ENCODE measurements at places on chromosomes 4 and X.

DNA sequence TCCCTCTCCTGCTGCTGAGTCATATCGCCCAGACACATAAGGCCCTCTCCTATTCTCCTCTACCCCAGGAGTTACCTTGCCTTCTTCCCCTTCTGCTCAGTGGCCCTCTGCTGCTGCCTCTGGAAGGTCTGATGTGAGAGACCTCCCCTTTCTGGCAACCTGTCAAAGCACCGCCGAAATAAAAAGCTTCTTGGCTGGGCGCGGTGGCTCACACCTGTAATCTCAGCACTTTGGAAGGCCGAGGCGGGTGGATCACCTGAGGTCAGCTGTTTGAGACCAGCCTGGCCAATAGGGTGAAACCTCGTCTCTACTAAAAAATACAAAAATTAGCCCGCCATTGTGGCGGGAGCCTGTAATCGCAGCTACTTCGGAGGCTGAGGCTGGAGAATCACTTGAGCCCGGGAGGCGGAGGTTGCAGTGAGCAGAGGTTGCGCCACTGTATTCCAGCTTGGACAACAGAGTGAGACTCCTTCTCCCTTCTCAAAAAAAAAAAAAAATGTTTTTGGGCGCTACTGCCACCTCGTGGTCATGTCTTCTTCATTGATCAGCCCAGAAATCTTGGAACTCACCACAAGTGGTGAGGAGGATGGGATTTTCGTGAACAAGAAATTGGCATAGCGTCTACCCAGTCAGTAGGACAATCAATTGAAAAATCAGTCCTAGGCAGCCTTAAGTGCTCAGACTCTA, 8.6 kb upstream of the ZXDA start:
- no peak for DNase-seq

GRCh38 chr4:40656201-40656863, 26.7 kb upstream of the RBM47 start:
- no peak for DNase-seq

DNA sequence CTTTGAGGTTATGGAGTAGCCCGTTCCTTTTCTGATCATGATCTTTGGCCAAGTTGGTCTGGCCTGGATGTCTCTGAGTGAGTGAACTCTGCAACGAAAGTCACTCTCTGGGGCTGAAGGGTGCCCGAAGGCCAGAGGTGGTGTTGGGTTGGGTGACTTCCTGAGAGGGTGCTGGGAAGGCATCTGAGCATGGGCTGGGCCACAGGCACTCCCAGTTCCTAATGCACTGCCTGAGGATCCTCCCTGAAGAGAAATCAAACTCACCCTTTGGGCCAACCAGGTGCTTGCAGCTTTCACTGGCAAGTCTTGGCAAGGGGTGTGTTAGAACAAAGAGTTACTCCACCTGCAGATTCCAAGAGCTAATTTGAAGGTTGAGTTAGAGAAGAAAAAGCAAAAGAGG, 66.4 kb upstream of the SCML1 start:
- DNase-seq: no peak

- DNase-seq: no peak
Measured at GRCh38 chr4:128573781-128574508, 235.6 kb upstream of the JADE1 start.

GRCh38 chr4:18440527-18441202, 419.1 kb upstream of the LCORL start:
- DNase-seq: no peak

DNA sequence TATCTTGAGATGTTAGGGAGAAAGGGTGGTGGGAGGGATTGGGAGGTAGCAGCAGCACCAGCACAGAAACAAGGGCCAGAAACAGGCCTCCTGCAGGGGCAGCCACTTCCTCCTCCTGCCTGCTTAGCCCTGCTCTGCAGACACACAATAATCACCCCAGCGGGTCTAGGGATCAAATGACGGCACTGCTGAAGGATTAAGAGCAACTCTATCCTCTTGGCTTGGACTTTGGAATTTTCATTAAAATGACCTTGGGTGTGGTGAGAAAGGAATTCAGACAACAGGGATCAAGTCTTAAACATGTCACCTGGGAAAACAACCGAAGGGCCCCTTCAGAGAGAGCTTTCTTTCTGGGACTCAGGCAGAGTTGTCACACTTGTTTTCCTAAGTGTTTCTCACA, 353.4 kb downstream of the SPRY1 start:
- DNase-seq: peak; percentile 46

- no peak for DNase-seq
Measured at GRCh38 chrX:105328773-105329172, 108.3 kb upstream of the TEX13A start.

DNA sequence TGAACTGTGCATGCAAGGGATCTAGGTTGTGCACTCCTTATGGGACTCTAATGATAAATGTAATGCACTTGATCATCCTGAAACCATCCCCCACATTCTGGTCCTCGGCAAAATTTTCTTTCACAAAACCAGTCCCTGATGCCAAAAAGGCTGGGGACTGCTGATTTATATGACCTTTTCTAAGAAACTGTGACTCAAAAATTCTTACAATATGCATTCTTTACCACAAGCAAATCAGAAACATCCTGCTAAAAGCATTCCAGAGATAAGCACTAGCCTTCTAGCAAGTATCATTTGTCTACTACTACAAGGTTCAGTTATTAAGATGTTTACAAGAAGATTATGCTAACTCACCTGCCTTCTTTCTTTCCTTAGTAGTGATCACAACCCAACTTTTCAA, 166.5 kb upstream of the PCDH7 start:
- no peak for DNase-seq

DNA sequence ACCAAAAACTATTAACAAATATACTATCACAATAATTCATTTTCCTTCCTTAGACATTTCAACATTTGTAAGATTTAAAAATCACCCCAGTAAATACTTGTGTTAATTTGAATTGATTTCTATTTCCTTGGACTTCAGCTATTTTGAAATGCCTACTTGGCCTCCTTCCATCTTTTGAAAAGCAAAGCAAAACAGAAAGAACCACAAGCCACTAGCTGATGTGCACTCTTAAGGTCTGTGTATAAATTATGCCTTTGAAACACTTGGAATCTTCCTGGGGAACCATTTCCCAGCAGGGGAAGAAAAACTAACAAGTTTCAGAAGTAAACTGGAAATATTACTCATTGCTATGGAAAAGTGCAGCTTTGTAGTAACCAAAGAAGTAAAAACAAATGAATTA, 139.8 kb downstream of the CLCN4 start:
- no peak for DNase-seq

- no peak for DNase-seq
Measured at GRCh38 chr4:17490575-17491059, 21.3 kb downstream of the QDPR start.

- no peak for DNase-seq
Measured at GRCh38 chr4:8070736-8071718, 87.6 kb downstream of the ABLIM2 start.

DNA sequence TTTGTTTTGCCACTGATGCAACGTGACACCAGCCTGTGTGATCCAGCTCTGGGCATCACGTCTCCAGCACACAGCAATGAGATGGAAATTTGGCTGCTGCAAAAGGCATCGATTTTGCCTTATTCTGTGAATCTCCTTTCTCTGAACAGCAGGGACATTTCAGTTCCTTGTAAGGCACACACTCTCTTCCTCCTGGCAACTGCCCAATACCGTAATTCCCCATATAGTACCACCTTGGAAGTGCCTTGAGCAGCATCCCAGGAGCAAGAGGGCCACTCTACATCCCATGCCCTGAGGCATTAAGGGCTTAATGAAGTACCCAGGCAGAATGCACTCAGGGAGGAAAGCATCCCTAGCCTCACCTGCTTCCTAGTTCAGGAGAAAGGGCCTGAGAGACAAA, 10.5 kb upstream of the MAMLD1 start:
- DNase-seq: no peak

DNA sequence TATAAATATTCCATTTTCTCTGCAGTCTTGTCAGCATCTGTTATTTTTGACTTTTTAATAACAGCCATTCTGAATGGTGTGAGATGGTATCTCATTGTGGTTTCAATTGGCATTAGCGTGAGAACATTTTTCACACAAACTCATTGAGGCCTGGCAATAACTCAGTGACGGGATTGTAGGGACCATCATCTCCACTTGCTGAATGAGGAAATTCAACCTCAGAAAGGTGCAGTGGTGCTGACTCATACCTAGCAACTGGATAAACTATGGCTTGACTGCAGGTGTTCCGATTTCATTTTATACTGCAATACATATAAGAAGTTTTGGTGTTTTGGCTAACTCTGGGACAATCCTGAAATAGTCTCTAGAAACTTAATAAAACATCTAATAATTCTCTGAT, 88.3 kb upstream of the DDIT4L start:
- no peak for DNase-seq

DNA sequence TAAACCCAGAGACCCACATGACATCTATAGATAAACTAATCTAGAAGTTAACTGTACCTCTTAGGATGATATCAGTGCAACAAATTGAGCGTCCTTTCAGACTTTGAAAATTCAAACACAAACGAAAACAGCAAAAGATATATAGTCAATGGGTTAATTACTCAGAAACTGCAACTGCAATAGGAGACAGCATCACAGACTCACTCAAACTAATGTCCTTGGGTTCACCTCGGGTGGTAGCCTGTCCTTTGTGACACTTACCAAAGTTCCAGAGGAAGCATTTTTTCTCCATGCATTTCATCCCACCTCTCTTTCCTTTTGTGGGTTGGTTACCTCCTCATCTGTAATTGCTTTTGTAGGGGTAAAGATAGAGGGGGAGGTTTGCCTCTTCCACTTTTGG, 9.7 kb downstream of the GC start:
- DNase-seq: no peak
